Stimulated activated CD4-positive, alpha-beta T cell treated with anti-CD3 and anti-CD28 coated beads, Interleukin-4, amount 100 ng/mL, for 1 hour (primary cell): ENCODE measurements at places on chromosomes 5 and 9.

DNA sequence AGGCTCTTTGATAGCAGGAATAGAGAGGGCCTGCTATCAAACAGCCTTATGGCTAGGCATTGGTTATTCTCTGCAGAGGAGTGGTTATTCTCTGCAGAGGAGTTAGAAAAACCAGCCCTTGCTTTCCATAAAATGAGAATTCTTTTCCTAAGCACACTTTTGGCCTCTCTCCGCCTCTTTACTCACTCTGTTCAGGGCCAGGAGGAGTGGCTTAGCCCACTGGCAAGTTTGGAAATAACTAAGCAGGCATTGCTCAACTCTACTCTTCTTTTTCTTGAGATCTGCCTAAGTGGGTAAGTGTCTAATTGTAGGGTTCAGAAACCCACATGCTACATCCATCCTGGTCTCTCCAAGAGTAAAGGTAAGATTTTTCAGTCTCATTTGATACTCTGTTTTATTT, 341.7 kb downstream of the KIAA0825 start:
- no peak for DNase-seq

DNA sequence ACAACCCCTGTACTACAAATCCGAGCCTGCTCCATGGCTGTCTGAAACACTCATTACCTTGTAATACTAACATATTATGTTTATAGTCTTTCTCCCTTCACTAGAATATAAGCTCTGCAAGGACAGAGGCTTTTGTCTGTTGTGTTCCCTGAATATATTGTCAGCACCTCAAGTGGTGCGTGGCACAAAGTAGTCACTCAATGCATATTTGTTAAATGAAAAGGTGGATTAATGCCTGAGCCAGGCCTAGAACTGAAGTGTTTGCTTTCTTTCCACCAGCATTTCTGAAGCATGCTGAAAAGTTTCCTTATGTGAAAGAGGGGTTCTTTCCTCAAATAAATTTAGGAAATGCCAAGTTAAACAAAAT, 36.3 kb downstream of the ELL2 start:
- no peak for DNase-seq

- DNase-seq: no peak
These were observed 70.4 kb upstream of the TLE1 start for GRCh38 chr9:81759680-81760215.

- DNase-seq: no peak
These were observed 58.3 kb downstream of the GPR107 start for GRCh38 chr9:130111786-130112537.

GRCh38 chr5:113145757-113146387, 169.3 kb downstream of the DCP2 start:
- DNase-seq: no peak

- no peak for DNase-seq
These were observed 107.8 kb upstream of the NEK6 start for GRCh38 chr9:124149992-124150391.

- no peak for DNase-seq
These were observed 6.3 kb upstream of the FAF2 start for GRCh38 chr5:176441921-176442323.

DNA sequence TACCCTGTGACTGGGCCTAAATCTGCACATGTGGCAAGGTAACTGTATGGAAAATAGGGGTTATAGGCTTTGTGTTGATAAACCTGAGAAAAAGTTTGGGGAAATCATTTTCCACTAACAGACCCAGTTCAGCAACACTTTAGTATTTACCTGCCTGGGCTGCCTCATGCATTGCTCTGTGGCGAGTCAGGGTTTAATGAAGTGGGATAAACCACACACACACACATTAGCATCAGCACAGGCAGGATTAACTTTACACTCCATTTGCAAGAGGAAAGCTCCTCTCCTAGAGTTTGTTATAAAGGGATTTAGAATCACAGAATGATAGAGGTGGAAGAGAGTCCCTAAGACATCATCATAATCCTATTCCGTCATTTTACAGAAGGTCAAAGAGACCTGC, 20.0 kb upstream of the ZCCHC7 start:
- no peak for DNase-seq

DNA sequence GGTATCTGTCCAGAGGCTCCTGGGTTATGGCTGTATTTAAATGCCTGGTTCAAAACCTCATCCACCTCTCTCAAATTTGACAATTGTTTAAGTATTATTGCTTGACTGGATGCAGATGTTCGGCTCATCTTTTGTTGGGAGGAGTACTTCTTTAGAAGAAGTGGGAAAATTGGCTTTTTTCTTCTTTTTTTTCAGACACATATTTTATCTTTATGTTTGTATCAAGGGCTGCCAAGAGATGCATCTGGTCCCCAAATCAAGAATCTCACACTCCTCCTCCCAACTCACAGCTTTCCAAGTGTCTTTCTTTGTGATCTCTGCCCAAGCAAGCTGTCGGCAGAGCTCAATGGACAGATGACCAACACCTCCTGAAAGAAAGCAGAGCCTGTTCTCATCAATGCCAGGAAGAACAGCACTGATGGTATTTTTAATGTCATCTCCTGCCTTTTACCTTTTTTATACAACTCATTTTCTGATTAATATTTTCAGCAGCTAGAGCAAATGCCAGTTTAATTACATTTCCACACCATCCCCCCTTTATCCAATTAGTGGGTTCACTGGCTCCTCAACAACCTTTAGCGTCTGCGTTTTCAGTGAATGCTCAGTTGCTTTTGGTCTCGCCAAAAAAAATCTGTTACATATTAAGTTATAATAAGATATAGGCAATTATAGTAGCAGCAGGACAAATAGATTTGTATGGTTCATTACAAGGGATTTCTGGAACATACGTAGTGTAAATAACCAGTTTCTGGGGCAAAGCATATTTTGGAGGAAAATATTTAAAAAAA, 110.3 kb upstream of the SLIT3 start:
- no peak for DNase-seq

DNA sequence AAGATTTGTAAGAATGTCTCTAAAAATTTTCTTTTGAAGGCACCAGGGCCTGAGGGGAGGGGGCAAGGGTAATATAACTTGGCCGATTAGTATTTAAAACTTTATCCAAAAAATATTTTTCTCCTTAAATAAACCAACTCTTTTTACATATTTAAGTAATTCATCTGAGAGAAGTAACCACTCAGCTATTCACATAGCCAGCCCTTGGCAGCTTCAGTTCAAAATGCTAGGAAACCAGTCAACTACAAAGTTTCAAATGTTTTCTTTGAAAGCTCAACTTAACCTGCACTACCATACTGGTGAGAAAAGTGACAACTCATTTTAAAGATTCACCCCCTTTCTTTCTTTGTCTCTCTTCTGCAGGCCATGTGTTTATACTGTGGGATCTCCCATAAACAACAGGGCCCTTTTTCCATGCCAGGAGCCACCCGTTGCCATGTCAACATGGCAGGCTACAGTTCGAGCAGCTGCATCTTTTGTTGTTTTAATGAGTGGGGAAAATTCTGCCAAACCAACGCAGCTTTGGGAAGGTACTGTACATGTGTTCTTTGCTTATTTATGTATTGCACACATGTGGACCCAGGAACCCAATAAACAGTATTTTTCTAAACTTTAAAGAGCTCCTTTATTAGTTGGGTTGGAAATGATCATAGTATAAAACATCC, 46.3 kb downstream of the AOPEP start:
- no peak for DNase-seq

DNA sequence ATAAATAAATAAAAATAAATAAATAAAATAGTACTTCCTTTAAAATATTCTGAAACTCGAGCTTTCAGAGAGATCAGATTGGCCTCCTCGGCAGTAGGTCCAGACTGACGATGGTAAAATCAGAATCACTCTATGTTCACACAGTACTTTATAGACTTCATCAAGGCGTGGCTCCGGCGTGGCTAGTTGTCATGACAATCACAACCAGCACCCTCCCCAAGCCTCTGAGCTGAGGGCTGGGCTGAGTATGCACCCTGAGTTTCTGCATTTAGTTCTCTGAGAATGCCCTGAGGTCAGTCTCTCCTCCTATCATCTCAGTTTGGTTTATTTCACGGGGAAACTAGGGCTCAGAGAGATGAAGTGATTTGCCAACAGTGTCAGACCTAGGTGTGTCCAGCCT, 43.3 kb upstream of the BARHL1 start:
- no peak for DNase-seq

DNA sequence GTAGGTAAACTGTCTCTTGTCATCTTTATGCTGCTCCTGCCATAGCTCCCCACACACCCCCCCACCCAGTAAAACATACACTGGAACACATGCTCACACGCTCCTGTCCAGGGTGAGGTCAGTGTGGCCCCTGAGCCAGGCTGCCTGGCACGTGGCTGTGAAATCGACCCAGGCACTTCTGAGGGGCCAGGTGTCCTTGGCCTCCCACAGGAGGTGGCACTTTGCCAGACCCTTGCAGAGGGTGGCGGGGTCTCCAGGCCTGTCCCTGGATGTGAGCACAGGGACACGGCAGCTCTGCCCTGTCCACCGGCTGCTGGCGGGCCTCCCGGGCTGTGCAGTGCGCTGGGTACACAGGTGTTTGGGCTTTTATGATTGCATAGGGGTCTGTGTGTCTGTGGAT, 10.0 kb upstream of the CRB2 start:
- DNase-seq: no peak

DNA sequence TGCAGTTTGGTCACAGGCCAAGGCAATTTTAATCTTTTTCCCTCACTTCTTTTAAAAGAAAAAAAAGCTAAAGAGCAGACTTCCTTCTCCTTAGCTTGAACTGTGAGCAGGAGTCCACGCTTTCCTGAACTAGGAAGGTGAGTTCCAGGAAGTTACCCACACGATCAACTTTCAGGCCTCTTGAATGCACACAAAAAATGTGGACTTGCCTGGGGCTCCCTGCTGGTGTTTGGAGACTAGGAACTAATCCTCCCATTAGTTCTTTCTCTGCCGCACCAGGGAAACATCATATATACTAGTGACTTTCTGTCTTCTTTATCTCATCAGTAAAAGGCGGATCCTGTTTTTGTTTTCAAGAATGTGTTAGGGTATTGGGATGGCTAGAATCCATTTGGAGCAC, 240.0 kb downstream of the GOLPH3 start:
- DNase-seq: no peak

- no peak for DNase-seq
These were observed 1.3 kb downstream of the LCP2 start for GRCh38 chr5:170296036-170296934.

- no peak for DNase-seq
These were observed 39.0 kb upstream of the CD180 start for GRCh38 chr5:67235399-67236110.

DNA sequence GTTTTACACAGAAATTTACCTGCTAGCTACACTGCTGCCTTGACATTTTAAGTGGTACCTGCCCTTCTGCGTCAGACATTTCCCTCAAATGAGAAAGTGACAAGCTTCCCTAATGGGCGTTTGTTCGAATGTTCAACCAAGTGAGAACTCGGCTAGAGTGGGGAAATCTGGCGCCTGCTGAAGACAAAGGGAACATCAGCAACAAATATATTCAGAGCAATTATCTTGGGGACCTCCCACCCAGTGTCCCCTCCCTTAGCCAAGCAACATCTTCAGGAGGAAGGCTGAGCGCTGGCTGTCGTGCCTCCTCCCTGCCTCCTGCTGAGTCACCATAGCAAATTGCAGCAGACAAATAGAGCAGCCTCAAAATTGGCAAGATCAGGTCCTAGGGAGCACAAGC, 57.1 kb downstream of the MFAP3 start:
- DNase-seq: no peak

DNA sequence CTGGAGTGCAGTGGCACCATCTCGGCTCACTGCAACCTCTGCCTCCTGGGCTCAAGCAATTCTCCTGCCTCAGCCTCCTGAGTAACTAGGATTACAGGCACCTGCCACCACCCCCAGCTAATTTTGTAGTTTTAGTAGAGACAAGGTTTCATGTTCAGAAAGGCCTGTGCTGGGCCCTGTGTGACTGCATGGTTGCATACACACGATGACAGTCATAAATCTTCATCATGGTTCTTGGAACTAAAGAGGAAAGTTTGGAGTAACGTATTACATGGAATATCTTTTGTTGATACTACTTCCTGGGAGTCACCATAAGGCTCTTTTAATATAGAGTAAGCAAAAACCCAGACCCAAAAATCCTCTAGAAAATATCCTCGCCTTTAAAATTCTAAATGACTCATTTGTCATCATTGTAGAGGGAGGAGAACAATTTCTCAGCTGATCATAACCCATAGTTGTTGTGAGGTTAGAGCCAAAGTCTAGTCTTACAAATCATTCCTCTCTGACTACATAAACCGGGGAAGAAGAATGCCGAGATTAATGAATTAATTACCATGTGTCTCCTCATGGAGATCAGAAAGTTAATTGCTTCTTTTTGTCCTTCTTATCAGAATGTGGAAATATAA, 47.0 kb downstream of the KLF9 start:
- DNase-seq: no peak

- DNase-seq: no peak
These were observed 125.4 kb downstream of the DOCK2 start for GRCh38 chr5:169762338-169763095.

- no peak for DNase-seq
These were observed 38.5 kb downstream of the VPS13A start for GRCh38 chr9:77215874-77216273.

DNA sequence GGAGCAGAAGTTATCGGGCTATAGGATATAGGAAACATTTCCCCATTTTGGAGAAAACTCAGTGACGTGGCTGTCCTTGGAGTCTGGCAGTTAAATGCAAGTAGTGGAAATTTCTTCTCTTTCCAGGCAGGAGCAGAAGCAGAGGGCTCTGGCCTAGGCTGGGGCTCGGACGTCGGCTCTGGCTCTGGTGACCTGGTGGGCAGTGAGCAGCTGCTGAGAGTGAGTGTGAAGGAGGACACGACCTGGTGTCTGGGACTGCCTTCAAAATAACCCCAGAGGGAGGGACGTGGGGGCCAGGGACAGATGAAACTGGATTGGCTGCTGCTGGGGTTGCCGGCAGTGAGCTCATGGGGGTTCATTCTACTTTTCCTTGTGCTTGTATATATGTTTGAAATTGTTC, 79.5 kb downstream of the COL15A1 start:
- DNase-seq: no peak

- DNase-seq: no peak
These were observed 51.9 kb upstream of the SNAPC3 start for GRCh38 chr9:15370466-15371447.

GRCh38 chr9:84271531-84271900, 69.0 kb downstream of the SLC28A3 start:
- DNase-seq: peak; percentile 29

GRCh38 chr5:75510417-75510835, 1.0 kb downstream of the CERT1 start:
- DNase-seq: no peak

DNA sequence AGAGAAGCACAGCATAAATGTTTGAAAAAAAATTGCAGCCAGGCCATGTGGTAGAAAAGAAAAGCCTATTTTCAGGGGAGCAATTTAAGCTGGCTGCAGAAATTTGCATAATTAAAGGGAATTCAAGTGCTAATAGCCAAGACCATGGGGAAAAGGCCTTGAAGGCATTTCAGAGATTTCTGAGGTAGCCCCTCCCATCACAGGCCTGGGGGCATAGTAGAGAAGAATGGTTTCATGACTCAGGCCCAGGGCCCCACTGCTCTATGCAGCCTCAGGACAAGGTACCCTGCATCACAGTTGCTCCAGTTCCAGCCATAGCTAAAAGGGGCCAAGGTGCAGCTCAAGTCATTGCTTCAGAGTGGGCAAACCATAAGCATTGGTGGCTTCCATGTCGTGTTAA, 1416.0 kb downstream of the EFNA5 start:
- no peak for DNase-seq

- DNase-seq: no peak
These were observed 41.5 kb upstream of the KCNV2 start for GRCh38 chr9:2675834-2676233.

GRCh38 chr5:92470770-92471169, 1087.7 kb upstream of the ARRDC3 start:
- DNase-seq: no peak
